ENCODE measurements at places on chromosomes 4 and X.

GRCh38 chr4:169485086-169485485 lies 127.3 kb downstream of the NEK1 start:
- peak; percentile 63 for DNase-seq

GRCh38 chrX:129679901-129680300 lies 25.1 kb upstream of the APLN start:
- no peak for DNase-seq

DNA sequence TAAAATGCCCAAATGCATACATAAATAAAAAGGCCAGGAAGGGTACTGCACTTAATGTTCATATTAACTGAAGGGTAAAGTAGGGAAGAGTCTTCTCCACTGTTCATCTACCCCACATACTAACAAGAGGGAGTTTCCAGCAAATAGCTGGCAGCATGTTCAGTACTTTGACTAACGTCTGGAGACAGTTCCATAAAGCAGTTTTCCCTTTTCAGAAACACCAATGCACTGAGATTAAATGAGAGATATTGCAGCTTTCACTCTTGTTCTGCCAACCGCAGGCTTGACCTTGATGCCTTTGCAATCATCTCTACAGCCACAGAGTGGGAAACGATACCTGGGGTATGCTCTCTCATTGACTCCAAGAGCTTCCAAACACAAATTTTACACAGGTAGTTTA lies 2123.1 kb upstream of the TENM3 start:
- no peak for DNase-seq

- DNase-seq, result no peak
Observed at GRCh38 chr4:145207934-145208333, 27.5 kb upstream of the OTUD4 start.

DNA sequence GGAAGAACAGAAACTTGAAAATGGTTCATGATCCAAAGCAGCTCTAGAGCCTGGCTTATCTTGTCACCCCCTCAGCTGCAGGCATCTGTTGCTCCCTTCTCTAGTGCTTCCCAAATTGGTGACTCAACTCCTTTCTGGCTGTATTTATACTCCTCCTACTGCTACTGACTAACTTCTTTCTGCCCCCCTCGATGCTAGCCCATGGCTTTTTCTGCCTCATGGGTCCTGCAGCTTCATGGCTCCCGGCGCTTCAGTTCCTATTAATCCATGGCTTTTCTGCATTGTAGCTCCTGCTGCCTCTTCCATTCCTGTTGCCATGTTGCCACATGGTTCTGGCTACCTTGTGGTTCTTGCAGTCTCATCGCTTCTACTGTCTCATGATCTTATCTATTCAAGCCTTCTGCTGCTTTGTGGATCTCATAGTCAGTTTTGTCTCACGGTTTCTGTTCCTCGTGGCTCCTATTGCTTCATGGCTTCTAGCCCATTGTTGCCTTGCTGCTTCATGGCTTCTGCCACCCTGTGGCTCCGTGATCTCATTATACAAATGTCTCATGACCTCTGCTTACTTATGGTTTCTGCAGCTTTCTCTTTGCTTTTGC lies 48.1 kb downstream of the SMC1A start:
- DNase-seq, result peak; percentile 31

DNA sequence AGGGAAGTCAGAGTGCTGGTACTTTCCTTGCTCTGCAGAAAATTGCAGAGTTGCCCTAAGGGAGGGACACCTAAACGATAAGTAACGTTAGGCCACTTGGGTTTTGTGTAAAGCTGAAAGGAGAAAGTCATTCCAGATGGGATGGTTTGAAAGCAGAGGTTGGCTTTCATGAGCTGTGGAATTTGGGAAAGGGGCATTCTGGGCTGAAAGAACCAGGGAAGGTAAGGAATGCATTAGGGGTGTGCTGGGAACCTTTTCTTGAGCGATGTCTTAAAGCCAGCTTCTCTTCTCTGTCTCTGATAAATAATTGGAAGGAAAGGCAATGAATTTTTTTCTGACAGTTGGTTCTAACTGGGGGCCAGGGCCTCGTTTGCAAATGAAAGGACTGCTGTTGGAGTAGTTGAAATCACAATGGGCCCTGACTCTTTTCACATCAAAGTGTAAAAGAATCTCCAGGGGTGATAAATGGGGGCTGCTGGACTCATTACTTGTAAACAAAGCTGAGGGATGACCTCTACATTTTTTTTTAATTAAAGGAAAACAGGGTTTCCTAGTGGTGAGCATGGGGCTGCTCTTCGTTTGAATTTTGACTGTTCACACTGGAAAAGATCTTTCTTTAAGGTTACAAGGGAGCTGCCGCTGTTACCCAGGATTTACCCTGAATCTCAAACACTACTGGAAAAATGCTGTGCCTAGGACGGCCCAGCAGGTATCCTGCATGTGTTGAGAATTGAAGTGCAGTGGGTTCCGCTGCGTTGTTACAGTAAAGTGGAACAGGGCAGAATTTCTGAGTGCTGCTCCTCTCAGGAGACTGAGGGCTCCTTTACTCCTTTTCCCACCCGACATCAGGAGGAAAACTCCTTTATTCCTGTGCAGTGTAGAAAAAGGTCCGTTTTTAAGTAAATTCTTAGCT lies 25.0 kb downstream of the AFF1 start:
- DNase-seq, result peak; percentile 25

DNA sequence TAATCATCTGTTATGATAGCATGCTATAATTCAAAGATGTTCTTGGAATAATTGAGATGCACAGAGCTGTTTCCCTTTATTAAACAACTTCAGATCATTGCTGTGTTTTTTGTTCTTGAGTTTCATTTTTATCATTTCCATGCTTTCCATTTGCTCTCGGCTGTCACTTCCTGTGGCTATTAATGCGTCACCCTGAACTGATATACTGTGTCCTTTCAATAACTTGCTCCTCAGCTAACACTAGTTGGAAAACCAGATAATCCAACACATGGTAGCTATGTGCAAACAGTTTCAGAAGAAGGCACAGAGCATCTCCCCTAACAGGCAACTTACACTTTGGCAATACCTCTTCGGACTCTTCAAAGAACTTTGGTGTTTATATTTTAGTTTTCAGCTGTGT lies 376.0 kb downstream of the GBA3 start:
- no peak for DNase-seq

DNA sequence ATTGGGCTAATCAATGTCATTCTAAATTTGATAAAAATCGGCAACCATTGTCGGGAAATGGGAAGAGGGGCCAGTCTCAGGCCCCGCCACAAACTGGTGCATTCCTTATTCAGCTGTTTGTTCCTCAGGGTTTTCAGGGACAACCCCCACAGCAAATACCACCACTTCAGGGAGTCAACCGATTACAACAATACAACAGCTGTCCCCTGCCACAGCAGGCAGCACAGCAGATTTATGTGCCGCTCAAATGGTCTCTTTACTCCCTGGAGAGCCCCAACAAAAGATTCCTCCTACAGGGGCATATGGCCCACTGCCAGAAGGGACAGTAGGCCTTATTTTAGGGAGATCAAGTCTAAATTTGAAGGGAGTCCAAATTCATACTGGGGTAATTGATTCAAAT lies 61.8 kb downstream of the ZNF732 start:
- DNase-seq, result no peak

GRCh38 chr4:163621821-163622220 lies 127.3 kb downstream of the TMA16 start:
- DNase-seq, result no peak

GRCh38 chr4:7679406-7680040 lies 244.8 kb upstream of the PSAPL1 start:
- DNase-seq, result no peak

GRCh38 chr4:26594778-26595177 lies 10.9 kb downstream of the TBC1D19 start:
- DNase-seq, result no peak

GRCh38 chrX:30577362-30577991 lies at the start of gene TASL:
TASL (minus strand) TSS chrX:30577766; CDS start chrX:30560355, 17,411 bp downstream.
- no peak for DNase-seq

DNA sequence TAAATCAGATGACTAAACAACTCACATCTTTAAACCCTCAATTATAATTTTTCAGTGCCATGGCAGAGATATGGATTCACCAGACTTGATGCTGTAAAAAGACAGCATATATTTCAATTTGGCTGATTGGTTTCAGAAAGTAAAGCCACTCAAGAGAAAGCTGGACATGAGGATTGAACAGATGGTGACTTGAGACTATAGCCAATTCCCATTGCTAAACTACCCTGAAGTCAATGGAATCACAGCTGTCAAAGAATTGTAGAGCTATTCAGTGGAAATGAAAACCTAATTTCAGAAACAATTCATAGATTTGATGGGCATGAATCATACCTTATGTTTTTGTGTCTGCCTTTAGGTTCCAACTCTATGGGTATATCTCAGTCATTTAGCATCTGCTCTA lies 510.6 kb upstream of the BOD1L1 start:
- no peak for DNase-seq

DNA sequence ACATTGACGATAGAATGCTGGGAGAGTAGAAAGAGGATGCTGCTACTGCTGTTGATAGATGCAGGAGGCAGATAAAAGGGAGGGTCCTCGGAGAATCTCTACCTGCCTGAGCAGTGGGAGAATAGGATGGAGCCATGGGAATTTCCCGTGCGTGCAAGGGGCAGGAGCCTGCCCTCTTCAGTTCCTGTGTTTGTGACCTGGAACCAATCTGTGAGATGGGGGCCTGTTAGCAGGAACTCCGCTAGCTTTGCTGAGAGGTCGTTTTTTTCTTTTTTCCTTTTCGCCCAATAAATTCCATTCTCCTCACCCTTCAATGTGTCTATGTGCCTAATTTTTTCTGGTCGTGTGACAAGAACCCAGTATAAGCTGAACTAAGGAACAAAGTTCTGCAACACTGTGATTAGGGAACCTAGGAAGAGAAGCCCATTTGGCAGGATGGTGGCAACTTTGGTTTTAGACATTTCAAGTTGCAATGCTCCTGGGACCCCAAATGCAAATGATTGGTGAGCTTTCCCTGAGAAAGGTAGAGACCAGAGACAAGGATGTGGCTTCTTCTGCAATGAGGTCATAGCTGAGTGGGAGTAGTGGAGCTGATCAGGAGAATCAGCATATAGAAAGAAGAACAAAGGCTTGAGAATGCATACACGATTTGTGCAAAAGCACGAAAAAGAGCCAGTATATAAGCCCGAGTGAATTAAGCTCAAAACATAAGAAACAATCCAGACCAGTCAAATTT lies 23.9 kb downstream of the SLC39A8 start:
- DNase-seq, result no peak

- no peak for DNase-seq
Observed at GRCh38 chr4:58093352-58093751, 983.2 kb upstream of the IGFBP7 start.

- no peak for DNase-seq
Observed at GRCh38 chr4:28009541-28009940, 1148.9 kb downstream of the STIM2 start.

GRCh38 chr4:161906836-161907589 lies 256.8 kb downstream of the FSTL5 start:
- DNase-seq, result no peak

GRCh38 chr4:114907568-114907967 lies 205.9 kb downstream of the NDST4 start:
- no peak for DNase-seq

- DNase-seq, result peak; percentile 96
Observed at GRCh38 chr4:185774845-185775680, 36.9 kb downstream of the SORBS2 start.
